ENCODE measurements at places on chromosomes 11 and 22.

GRCh38 chr22:24164940-24165339 is 16.3 kb upstream of the SUSD2 start:
- DNase-seq = no peak

DNA sequence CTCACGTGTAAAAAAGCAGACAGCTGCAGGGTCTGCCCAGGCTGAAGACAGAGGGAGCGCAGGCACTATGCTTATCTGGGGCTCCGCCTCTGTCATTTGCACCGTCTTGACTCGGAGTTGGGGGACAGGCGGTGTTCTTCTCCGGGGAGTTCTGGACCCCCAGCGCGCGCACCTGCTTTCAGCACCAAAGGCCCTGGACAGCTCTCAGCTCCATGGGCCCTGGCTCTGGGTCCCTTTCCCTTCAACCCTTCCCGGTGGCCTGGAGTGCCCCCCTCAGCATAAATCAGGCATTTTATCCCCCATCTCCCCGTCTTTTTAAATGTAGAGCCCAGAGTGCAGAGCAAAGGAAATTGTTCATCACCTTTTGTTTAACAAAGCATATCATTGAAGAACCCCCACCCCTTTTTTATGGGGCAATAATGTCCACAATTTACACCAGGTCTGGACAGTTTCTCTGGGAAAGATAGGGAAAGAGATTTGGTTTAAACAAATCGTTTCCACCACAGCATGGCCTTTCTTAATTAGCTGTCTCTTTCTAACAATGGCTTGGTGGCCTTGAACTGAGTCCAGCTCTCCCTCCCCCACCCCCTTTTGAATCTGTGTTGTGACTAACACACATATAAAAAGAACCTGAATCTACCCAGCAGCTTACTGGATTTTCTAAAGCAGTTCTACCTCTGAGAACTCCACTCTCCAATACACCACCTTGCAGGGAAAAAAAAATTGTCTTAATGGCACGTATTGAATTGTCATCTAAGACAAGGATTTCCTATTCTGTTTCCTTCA is 1.7 kb downstream of the SEZ6L start:
- DNase-seq = no peak

- no peak for DNase-seq
Measured at GRCh38 chr11:34909955-34910354, 6.2 kb downstream of the APIP start.

GRCh38 chr11:9821008-9821752 is 157.3 kb downstream of the SWAP70 start:
- DNase-seq = no peak

DNA sequence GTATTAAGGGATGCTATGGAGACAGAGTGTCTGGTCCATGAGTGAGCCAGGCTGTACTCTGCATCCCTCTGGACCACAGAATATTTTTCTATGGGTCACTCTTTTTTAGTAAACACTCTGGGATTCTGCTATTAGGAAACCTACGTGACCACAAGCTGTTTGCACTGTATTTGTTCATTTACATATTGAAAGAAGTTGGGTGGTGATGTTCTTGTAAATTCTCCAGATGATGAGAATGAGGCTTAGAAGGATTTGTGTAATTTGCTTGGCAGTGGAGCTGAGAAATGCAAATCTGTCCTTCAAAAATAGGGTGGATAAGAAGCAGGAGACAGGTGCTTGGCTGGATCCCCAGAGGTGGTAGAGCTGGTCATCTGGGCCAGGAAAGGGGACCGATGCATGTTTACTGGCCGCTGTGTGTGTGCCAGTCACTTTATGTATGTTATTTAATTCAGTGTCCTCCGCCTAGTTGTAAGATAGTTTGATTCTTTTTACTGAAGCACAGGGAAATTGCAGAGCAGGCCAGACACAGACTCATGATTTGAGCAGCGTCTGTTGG is 63.7 kb upstream of the HEPHL1 start:
- no peak for DNase-seq

- no peak for DNase-seq
Measured at GRCh38 chr22:36606659-36607058, 77.7 kb upstream of the EIF3D start.

GRCh38 chr11:85044911-85045310 is 582.2 kb downstream of the DLG2 start:
- no peak for DNase-seq

- peak; percentile 86 for DNase-seq
Measured at GRCh38 chr11:66543263-66544107, 2.4 kb downstream of the ZDHHC24 start.

DNA sequence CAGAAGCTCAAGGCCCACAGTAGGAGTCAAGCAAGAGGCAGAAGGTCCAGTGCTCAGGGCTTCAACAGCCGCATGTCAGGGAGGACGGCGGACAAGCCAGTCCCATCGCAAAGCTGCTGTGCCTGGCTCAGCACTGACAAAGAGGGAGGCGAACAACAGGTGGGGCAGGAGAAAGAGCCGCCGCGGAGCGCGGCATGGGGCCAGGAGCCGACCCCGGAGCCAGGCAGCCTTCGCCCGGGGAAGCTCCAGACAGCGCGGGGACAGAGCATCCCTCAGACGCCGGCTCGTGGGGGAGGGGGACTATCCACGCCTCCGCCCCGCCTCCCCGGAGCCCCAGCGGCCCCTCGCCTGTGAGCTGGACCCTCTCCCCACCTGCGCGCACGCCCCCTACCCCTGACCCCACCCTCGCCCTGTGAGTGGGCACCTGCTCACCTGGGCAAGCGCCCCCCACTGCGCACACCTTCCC is 369 bp downstream of the DHCR7 start:
- DNase-seq = no peak

- DNase-seq = no peak
Measured at GRCh38 chr11:2325719-2326118, 23.9 kb downstream of the TSPAN32 start.

- no peak for DNase-seq
Measured at GRCh38 chr11:81673001-81673400, 1060.7 kb downstream of the FAM181B start.

DNA sequence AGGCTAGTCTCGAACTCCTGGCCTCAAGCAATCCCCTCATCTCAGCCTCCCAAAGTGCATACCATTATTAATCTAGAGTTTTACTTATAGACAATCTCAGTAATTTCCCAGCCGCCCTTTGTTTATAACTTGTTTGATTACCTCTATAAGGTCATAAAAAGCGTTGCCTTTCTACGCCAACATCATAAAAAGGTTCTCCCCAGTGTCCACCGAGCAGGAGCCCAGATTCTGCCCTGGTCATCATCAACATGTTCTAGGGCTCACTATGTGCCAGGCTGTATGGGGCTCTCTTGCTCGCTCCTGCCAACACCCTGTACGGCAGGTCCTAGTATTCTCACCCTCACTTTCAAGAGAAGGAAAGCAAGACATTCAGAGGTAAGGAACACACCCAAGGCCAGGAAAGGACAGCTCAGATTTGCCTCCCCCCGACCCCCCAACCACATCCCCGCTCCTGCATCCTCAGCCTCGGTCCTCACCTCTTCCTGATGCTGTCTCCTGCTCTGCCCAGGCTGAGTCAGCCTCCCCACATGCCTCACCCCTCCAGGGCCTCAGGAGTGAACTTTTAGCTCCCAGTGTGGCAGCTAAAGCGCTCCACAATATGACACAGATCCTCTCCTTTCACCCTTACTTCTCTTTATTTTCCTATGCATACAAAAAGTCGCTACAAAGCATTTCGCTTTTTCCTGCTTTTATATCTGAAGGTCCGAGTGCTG is 14.3 kb downstream of the ARFGAP3 start:
- DNase-seq = no peak

- peak; percentile 70 for DNase-seq
Measured at GRCh38 chr22:20238536-20238900, 29.6 kb downstream of the RTN4R start.

DNA sequence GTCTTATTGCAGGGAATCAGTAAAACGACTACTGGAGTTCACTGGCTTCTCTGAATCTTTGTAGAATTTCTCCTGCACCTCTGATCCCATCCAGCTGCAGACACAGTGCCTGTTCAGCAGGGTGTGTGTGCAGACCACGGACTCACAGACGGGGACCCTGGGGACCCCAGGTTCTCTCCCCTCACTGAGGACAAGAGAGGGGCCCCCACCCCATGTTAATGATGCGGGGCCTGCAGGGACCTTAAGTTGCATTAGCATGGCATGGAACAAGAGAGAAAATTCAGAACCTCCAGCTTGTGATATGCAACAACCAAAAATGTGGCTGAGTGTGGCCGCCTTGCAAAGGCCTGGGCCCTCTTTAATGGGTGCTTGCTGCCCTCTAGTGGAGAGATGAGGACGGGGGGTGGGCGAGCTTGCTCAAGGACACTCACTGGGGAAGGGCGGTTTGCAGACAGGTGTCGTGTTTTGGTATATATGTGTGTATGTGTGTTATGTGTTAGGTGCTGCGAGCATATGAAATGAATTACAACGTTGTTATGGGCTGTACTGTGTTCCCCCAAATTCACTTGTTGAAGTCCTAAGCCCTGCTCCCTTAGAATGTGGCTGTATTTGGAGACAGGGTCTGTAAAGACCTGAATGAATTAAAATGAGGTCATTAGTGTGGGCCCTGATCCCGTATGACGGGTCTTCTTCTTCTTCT is 84.4 kb upstream of the SEPTIN5 start:
- peak; percentile 81 for DNase-seq

- DNase-seq = no peak
Measured at GRCh38 chr11:115889712-115890111, 385.5 kb upstream of the CADM1 start.

- no peak for DNase-seq
Measured at GRCh38 chr11:99634581-99634980, 613.8 kb downstream of the CNTN5 start.

DNA sequence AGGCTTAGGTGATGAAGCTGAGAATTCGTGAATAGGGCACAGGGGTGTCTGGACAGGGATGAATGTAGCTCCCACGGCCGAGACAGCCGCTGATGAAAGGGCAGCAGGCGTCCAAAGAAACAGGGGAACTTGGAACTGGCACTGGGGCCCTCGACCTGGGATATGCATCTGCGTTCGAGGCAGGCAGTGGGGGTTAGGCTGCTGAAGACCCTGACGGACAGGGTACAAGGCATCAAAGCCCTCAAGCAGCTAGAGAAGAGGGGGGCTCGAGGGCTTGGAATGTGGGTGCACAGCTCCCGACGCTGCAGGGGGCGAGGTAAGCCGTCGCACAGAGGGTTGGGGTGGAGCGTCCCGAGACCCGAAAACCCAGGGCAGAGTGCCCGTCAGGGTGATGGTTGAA is 6.9 kb upstream of the SYT8 start:
- DNase-seq = no peak

DNA sequence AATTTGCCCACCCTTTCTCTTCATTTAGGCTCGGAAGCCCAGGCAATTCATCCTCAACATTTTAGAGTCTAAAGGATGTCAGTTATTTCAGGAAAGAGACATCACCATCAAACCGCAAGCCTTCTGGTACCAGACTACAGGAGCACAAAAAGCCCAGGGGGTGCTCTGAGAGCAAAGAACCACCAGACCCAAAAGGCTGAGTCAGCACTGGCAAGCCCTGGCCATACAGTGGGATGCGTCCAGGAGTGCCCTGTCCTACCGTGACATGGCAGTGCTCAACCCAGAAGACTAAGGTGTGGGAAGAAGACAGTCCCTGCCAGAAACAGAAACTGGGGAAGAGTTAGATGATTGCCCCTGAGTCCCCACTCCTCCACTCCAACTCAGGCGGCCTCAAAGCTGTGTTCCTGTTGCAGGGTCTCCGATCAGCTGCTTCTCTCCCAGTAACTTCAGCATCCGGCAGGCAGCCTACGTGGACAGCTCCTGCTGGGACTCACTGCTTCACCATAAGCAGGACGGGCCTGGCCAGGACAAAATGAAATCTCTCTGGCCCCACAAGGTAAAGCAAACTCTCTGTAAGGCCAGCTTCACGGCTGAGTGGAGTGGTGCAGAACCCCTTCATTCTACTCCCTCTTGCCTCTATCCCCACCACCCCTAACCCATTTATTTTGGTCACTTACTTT is 1.5 kb downstream of the PANX3 start:
- DNase-seq = no peak

GRCh38 chr11:37333345-37333744 is 735.3 kb upstream of the RAG2 start:
- no peak for DNase-seq

- DNase-seq = no peak
Measured at GRCh38 chr11:100619484-100619883, 67.6 kb upstream of the ARHGAP42 start.

DNA sequence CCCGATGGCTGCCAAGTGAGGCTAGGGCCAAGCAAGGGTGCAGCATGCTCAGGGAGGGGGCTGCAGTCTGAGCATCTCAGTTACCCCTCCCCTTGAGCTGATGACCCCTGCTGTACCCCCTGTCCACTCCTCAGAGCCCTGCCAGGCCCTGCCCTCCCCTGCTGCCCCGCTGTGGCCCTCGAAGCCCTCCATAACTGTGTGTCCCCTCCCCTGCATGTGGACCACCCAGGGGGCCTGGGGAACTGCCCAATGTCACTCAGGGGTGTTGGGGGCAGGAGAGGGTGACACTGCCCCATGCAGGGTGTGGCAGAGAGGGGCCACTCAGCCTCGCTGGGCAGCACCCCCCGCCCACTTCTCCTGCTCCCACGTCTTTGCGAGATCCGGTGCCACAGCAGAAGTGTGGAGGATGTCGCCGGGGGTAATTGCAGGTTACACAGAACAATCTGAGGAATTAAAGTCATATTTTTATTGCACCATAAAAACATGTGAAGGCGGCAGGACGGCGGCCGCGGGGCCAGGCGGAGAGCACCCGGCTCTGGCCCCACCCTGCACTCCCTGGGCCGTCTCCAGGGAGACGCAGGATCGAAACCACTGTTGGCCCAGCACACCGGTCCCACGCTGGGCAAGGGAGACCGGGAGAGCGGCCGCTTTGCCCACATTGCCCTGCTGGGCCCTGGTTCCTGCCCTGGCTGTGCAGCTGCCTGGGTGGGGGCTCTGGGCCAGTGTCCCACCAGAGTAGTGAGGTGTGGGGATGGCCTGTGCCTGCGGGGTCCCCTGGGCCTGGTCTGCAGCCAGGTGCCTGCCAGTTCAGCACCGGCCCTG is 18.7 kb upstream of the GNB1L start:
- DNase-seq = peak; percentile 54

DNA sequence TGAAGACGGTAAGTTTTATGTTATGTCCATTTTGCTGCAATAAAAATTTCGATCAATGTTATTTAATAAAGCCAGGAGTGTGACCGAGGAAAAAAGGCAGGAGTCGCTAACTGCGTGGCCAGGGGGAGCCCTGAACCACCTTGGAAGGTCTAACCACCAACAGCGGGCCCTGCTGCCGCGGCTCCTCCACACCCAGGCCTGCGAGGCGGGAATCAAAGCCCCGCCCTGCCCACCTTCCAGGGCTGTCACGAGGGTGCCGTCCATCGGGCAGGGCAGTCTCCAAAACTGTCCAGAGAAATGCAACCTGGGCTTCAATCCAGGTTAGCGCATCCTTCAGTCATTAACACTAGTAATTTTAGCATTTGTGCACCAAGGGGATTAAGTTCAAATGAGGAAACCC is 19.0 kb downstream of the PHF21B start:
- DNase-seq = no peak

GRCh38 chr22:48697223-48697622 is 1130.5 kb downstream of the BRD1 start:
- no peak for DNase-seq

- no peak for DNase-seq
Measured at GRCh38 chr11:76623171-76623883, 47.2 kb downstream of the LRRC32 start.

- DNase-seq = no peak
Measured at GRCh38 chr11:31641477-31642062, 132.0 kb downstream of the ELP4 start.
